ENCODE measurements at places on chromosomes 2 and 18.

- no peak for DNase-seq
Measured at GRCh38 chr2:163774862-163775261, 39.1 kb upstream of the FIGN start.

- DNase-seq = no peak
Measured at GRCh38 chr2:110852051-110852450, 119.7 kb downstream of the ACOXL start.

GRCh38 chr2:222903234-222904220 is 42.7 kb downstream of the ACSL3 start:
- peak; percentile 4 for DNase-seq

DNA sequence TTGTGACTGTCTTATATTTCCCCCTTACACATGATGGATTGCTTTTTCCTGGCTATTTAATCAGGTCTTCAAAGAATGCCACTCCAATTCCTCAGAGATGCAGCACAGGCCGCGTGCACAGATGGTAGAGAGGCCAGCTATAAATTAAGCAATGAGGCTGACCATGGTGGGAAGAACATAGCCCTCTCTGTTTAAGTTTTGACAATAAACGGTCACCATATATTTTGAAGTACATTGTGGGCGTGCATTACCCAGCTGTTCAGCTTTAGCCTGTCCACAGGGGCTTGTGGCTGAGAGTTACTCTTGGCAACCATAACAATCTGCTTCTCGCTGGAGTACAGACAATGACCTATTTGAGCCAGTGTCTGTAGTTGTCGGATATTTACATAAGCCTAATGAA is 730.8 kb downstream of the DCC start:
- no peak for DNase-seq

DNA sequence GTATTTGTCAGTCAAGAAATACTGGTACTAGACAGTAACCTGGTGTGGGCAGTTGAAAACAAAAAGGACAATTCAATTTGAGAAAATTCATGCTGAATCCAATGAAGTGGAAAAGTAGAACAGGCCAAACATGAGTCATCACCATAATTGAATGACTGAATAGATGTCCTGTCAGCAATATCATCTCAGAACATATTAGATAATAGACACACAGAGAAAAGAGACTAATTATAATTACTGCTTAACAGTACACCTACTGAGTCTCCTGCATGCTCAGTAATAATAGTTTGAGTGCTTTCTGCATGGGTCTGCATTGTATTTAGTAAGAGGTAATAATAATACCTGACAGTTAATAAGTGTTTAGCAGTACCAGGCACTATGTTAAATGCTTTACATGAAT is 138.6 kb upstream of the ZC3H15 start:
- DNase-seq = no peak

- DNase-seq = no peak
Measured at GRCh38 chr2:159396799-159397198, 110.3 kb upstream of the WDSUB1 start.

GRCh38 chr2:13876491-13877037 is 756.0 kb upstream of the LRATD1 start:
- no peak for DNase-seq

GRCh38 chr2:105803337-105803736 is 58.6 kb downstream of the NCK2 start:
- DNase-seq = no peak

DNA sequence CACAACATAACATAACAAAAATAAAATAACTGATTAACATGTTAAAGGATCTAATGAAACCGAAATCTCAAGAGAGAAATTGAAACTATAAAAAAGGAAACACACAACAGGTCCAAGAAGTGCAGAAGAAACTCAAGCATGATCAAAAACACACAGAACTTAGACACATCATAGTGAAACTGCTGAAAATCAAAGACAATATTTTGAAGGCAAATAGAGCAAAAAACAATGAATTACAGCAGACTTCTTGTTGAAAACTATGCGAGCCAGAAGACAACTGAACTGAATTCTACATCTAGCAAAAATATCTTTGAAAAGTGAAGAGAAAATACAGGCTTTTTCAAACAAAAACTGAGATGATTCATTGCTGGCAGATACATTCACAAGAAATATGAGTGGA is 61.3 kb downstream of the UGP2 start:
- DNase-seq = no peak

DNA sequence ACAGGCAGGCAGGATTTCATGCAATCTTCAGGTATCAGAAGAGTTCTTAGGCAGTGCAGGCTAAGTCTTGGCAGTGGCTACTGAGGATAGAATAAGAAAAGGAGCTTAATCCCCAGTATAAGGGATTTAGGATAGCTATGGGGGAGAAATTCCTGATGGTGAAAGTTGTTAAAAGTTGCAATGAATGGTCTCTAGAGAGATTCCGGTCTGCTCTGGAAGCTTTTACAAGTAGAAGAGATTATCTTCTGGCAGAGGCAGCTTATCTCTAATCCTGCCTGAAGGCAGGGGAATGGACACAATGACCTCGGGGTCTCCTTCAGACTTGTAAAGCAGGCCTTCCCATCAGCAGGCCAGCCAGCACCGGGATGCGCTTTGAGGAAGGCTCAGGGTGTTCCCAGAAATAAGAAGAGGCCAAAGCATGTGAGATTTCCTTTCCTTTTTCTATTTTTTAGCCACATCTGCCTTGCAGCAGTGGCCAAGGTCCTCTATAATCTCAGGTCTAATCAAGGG is 253.9 kb upstream of the KLHL29 start:
- no peak for DNase-seq

- DNase-seq = no peak
Measured at GRCh38 chr2:218060118-218060517, 8.9 kb upstream of the RUFY4 start.
